Femur (tissue), 1 donor: ENCODE measurements at places on chromosomes 1 and 21.

- DNase-seq: no peak
Observed at GRCh38 chr1:70168283-70168682, 37.1 kb downstream of the LRRC40 start.

GRCh38 chr1:157551694-157552693 is at the start of gene FCRL5:
FCRL5 (minus strand) TSS chr1:157552515; CDS start chr1:157552362, 153 bp downstream.
- no peak for DNase-seq

DNA sequence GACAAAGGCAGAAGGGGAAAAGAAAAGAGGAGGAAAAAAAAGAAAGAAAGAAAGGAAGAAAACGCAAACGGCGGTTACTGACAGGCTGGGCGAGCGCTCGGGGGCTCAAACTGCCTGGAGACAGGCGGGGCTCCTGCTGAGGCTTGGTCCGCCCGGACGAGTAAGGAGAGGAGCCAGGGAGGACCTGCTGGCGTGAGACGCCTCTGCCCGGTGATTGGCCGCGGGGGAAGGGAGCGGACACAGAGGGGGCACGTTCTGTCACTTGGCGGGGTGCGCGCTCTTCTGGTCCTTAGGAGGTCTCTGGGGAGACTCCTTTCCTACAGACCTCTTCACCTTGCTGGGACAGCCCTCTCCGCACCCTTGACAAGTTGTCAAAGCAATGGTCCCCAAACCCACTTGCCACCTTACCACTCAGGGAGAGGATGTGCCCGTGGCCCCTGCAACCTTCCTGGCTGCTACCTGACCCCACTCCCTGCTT is 791 bp upstream of the PIK3R3 start:
- DNase-seq: no peak

GRCh38 chr1:109826930-109827349 is 63.2 kb upstream of the EPS8L3 start:
- DNase-seq: no peak

DNA sequence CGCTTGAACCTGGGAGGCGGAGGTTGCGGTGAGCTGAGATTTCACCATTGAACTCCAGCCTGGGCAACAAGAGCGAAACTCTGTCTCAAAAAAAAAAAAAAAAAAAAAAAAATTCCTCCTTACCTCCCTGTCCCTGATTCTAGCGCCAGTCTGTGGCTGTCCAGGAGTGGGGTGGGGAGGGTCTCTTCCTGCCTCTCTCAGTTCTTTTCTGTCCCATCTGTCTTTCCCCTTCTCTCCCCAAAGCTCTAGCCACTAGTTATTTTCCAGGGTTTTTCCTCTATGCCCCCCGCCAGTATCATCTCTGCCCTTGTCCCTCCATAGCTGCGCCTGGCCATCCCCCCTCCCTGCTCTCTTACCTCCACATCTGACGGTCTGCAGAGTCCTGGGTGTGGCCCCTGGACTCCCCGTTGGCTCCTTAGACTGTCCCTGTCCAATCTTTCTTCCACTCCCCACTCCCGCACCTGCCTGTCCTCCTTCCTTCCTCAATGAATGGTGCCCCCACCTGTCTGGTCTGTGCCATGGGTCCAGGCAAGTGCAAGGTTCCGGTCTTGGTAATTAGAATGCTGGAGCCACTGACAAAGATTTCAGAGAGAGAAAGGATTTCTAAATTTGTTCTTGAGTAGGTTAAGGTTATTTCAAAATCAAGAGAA is 1.6 kb upstream of the TMEM63A start:
- DNase-seq: no peak

GRCh38 chr1:70205071-70205433 is 327 bp downstream of the LRRC40 start:
- no peak for DNase-seq

DNA sequence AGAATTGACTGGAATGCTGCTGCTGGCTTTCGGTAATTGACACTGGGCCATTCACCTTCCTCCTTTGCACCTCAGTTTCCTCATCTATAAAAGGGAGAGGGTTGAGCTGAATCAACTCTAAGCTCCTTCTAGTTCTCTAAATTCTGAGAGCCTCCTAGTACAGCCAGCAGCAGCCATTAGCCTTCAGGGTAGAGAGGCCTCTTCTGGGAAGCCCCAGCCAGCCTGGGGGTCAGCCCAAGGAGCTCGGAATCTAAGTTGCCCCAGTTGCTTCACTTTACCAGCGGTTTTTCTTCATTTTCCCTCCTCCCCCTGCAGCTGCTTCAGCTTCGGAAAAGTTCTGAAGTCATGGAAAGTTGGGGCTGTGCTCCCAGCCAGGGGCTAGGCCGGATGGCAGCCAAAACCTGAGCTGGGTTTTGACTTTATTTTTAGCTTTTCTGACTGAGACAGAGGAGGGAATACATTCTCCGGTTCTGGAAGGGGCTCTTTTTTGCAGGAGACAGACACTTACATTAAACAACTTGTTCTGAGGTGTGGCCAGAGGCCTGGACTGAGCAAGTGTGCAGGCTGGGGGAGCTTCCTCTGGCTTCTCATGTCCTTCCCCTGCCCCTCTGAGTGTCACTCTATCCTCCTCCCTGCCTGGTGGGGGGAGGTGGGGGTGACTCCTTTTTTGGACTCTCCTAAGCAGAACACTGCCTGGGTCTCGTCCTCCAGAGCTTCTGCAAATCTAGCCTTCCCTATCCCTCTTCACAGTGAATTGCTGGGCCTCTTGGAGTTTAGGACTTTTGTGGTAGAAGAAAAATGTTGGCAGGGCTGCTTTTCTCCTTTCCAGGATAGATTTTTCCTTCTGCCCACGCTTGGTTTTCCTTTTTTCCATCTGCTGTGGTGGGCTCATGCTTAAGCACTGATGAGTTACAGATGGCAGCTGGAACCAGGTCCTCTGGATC is 14.4 kb downstream of the LMNA start:
- DNase-seq: peak; percentile 95

GRCh38 chr1:54715493-54716298 is at the start of gene TTC4:
TTC4 (plus strand) TSS chr1:54715861; CDS start chr1:54715909, 48 bp downstream.
- DNase-seq: peak; percentile 86

- no peak for DNase-seq
Observed at GRCh38 chr1:245765230-245766000, 610.6 kb downstream of the KIF26B start.

DNA sequence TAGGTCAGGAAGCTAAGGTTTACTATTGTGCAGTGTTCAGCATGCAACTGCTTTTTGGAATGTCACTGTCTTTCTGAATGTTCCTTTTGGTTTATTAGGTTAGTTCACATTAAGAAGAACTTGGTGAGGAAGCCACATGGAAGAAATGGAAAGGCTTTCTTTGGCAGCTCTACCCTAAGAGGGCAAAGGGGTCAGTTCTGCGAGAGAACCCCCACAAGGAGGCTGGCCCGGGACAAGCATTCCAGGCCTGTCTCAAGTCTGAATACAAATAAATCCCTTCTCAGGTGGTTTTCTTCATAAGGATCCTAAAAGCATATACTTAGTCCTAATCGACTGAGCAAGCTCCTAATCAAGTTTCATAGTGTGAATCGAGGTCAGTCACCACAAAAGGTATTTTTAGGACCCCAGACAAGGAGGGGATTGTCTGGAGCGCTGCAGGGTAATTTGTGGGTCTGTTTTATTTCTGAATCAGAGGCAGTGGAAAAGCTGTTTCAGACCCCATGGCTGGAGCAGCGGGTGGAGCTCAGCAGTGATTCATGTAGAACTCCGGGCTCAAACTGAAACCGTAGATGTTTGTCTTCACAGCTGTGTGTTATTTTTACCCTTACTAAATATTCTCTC is 63.3 kb downstream of the ERG start:
- peak; percentile 59 for DNase-seq

- DNase-seq: no peak
Observed at GRCh38 chr1:88376421-88376820, 307.7 kb upstream of the PKN2 start.

GRCh38 chr1:221644145-221644448 is 97.8 kb downstream of the DUSP10 start:
- peak; percentile 36 for DNase-seq
